WTC11 (cell line): ENCODE measurements at places on chromosomes 3 and 15. TPM values are rescaled to one million over a fixed set of nuclear protein-coding genes. Genes with fewer than 3 reads are reported as not detected.

Gene TRPM1
- 0.32 to 1.2 TPM (median 0.77 TPM) in 3 replicates for total RNA-seq

Gene FBXW12
- 1.9 to 2.5 TPM (median 2.0 TPM) in 3 replicates for total RNA-seq

Gene RHCG
- 0.23 to 0.37 TPM (median 0.31 TPM) in 3 replicates for total RNA-seq

Gene ISL2
- total RNA-seq = 0.18 to 0.37 TPM (median 0.24 TPM) in 3 replicates

Gene EFCC1
- 0.16 to 0.31 TPM (median 0.16 TPM) in 3 replicates for total RNA-seq

Gene TEX9
- 10.2 to 12.2 TPM (median 11.1 TPM) in 3 replicates for total RNA-seq

Gene RNU6-1
- total RNA-seq = not detected in 3 replicates

Gene GATA2
- total RNA-seq = 1.3 to 1.6 TPM (median 1.5 TPM) in 3 replicates

DNA sequence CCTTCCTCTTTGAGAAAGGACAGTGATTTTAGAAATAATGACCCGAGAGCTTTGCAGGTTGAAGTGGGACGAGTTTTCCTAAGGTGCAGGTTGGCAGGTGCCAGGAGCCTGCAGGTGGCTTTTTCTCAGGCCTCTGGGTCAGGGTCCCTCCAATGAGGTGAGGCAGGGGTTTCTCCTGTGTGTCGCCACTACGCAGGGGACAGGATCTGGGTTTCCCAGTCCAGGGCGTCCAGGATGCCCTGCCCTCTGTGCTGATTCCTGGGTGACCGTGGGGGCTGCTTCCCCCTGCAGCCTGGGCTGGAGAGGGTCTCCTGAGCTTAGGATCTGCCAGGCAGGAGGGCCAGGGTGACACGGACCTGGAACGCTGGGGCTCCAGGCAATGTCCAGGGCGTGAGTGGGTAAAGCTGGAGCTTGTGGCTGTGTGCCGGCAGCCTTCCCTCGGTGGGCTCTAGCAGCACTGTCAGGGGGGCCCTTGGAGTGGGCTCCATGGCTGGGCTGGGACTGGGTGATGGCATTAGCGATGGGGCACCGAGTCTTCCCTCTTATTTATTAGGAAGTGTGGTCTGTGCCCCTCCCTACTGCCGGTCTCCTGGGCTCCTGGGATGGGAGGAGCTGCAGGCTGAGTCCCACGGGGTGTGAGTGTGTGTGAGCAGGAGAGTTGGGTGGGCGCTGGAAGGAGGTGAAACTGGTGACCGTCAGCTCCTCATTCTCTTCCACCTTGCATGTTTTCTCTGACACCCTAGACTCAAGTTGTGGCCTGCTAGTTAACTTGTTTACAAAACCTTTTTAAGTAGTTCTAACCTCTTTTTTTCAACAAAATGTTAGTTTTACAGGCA lies 1.8 kb downstream of the APBA2 start:
- H3K27me3 ChIP-seq = peaks cover 33% of the 10 kb centered on the region
- H3K27ac ChIP-seq = no peak overlapping the region
- H3K4me1 ChIP-seq = peaks cover 9% of the 10 kb centered on the region

DNA sequence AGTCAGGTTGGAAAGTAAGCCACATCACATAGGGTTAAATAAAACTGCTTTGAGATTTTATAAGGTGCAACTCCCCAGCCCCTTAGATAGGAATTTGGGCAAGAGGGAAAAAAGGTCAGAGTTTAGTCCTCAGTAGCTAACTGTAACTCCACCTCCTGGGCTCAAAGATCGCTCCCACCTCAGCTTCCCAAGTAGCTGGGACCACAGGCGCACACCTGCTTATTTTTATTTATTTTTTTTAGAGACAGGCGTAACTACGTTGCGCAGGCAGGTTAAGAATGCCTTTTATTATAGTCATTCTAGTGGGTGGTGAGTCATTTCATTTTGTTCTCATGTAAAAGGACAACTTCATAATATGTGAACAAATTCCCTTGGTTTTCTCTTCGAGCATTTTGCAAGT lies 14.7 kb downstream of the TM2D3 start:
- peaks cover 23% of the 10 kb centered on the region for H3K4me1 ChIP-seq
- H3K27ac ChIP-seq = no peak overlapping the region

- no peaks in the 10 kb centered on the region for H3K36me3 ChIP-seq
- H3K4me1 ChIP-seq = peaks cover 20% of the 10 kb centered on the region
- H3K27ac ChIP-seq = 0 out of 2 replicates have a peak overlapping the region, but pooled peaks have one; percentile 26
- H3K27me3 ChIP-seq = no peaks in the 10 kb centered on the region
Observed at GRCh38 chr15:71329497-71330260, 214.4 kb downstream of the THSD4 start.

- DNase-seq = no peak
- no peaks in the 10 kb centered on the region for H3K36me3 ChIP-seq
- no peak overlapping the region for H3K27ac ChIP-seq
- H3K4me1 ChIP-seq = peaks cover 14% of the 10 kb centered on the region
- H3K4me3 ChIP-seq = no peak overlapping the region
Observed at GRCh38 chr3:4571690-4572334, 78.7 kb downstream of the ITPR1 start.

DNA sequence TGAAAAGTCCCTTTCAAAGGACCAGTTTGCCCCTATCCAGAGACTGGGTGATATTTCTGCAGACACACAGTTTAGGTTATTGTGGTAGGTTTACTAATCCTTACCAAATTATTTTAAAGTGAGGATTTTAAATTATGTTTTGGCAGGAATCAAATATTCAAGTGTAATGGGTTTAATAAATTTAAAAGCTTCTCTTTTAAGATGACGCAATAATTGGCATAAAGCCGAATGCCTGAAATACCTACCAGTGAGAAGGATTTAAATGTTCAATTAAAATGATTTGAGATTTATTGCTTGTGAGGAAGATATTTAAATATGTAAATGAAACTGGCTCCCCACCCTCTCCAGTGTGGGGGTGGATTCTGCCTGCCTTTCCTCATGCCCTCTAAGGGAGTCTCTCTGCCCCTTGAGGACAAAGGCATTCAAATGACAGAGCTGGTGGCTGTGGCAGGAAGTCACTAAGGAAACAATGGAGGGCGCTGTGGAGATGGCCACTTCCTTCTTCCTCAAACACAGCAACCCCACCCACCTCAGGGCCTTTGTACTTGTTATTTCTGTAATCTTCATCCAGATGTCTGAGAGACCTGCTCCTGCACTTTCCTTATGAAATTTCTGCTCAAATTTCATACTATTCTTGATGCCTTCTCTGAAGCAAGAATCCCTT lies 131.7 kb downstream of the TNIK start:
- H3K27me3 ChIP-seq = no peaks in the 10 kb centered on the region
- peak; percentile 22 for DNase-seq
- H3K4me3 ChIP-seq = no peak overlapping the region
- H3K36me3 ChIP-seq = peaks cover 8% of the 10 kb centered on the region

DNA sequence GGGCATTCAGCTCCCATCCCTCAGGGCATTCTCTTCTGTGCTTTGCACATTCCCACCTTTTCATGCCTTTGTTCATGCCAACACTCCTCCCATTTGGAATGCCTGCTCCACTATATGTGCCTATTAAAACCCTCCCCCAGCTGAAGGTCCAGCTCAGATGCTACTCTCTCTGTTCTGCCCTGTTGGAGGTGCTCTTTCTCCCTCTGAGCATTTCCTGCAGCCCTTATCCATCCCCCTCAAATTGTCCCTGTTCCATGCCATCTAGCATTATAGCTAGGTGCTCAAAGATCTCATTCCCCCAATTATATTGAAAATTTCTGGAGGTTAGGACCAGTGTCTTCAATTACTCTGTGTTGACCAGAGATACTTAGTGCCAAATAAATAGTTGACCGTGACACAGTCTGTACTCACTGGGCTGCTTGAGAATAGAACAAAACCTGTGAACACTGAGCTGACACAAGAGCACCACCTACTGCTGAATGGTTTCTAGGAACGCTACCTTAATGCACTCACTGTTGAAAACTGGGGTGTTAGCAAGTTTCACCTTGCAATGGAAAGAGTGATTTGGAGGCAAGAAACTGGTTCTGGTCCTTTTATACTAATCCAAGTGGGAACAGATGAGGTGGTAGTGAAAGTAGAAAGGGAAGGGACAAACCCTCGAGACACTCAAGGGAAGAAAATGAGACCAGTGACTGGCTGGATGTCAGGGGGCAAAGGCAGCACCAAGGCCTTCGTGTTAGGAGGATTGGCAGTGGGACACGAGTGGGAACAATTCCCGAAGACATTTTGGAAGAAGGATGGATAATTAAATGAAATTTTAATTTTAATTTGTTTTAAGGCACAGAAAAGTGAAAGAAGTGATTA lies 289.8 kb upstream of the ROPN1 start:
- H3K4me1 ChIP-seq = peaks cover 8% of the 10 kb centered on the region
- H3K27me3 ChIP-seq = no peaks in the 10 kb centered on the region; the same call in 1 of the 2 replicates
- H3K27ac ChIP-seq = no peak overlapping the region
- no peaks in the 10 kb centered on the region for H3K36me3 ChIP-seq
- no peak overlapping the region for H3K4me3 ChIP-seq

DNA sequence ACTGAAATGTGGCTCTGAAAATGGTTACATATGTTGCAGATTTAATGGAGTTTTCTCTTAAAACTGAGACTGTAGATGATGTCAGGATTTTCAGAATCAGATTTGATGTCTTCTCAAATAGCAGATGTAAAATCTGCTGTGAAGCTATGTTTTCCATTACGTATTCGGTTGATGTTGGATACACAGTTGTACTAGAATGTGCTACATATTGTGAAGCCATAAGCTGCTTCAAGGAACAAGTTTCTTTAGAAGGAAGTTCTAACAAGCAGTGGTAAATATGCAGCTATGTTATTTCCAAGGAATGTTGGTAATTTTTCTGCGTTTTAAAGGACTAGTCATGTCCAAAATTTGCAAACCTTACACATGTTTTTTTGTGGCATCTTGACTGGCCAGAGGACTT lies 197.7 kb downstream of the RBMS3 start:
- peaks cover 42% of the 10 kb centered on the region for H3K4me1 ChIP-seq
- DNase-seq = no peak
- H3K27me3 ChIP-seq = no peaks in the 10 kb centered on the region
- H3K27ac ChIP-seq = no peak overlapping the region

- no peak overlapping the region for H3K4me3 ChIP-seq
- H3K4me1 ChIP-seq = peaks cover 13% of the 10 kb centered on the region
- peaks cover under 1% of the 10 kb centered on the region for H3K27me3 ChIP-seq
- H3K27ac ChIP-seq = no peak overlapping the region
Observed at GRCh38 chr3:186636536-186636935, 3.7 kb upstream of the FETUB start.

DNA sequence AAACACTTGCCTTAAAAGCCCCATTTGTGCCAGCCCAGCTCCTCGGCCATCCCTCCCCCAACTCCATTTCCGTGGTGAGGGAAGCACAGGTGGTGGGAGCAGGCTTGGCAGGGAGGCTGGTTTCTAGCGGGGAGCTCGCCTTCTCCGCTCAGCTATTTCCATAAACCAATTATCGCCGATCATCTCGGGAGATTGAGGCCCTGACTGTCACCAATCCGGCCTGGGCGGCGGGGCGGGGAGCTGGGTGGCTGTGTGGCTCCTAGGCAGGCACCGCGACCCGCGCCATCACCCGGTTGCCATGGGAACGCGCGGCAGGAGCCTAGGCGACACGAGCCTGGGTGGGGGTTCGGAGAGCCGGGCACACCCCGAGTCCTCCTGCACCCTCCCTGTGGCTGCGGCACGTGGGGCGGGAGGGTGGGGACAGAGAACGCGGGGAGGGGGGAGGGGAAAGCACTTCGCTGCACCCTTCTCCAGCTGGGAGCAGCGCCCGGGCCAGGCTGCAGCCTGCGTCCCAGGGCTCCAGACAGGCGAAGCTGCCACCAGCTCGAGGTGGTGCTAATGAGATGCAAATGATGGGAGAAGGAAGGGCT lies 9.3 kb downstream of the CCDC33 start:
- no peaks in the 10 kb centered on the region for H3K36me3 ChIP-seq
- peak; percentile 69 for DNase-seq
- H3K4me1 ChIP-seq = peaks cover 32% of the 10 kb centered on the region
- peaks cover 28% of the 10 kb centered on the region for H3K27me3 ChIP-seq
- H3K4me3 ChIP-seq = peak overlapping the region; percentile 59

DNA sequence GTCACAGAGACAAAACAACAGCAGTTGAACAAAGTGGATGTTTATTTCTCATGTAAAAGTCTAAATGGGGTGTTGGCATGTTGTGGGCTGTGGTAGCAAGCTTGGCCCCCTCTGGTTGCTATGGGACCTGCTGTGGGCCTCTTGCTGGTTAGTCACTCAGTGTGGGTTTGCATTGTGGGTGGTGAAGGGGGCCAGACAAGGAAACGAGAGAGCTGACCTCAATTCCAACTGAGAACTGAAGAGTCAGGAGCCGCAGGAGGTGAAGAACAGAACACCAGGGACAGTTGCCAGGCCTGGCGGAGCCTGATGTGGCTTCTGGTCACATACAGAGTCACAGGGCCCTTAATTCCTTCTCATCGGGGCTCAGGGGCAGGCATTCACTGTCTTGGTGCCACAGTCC lies 1.9 kb upstream of the ADPGK start:
- no peak for DNase-seq
- peaks cover under 1% of the 10 kb centered on the region for H3K27me3 ChIP-seq
- no peak overlapping the region for H3K4me3 ChIP-seq

- H3K4me1 ChIP-seq = peaks cover 28% of the 10 kb centered on the region
- DNase-seq = peak; percentile 91
- H3K27ac ChIP-seq = peak overlapping the region; percentile 34; the same call in 1 of the 2 replicates
- peak overlapping the region; percentile 70 for H3K4me3 ChIP-seq
Observed at GRCh38 chr3:50616003-50616769, 765 bp upstream of the MAPKAPK3 start.

- DNase-seq = no peak
- peaks cover 7% of the 10 kb centered on the region for H3K4me1 ChIP-seq
- no peak overlapping the region for H3K4me3 ChIP-seq
- no peak overlapping the region for H3K27ac ChIP-seq
- H3K27me3 ChIP-seq = no peaks in the 10 kb centered on the region
Observed at GRCh38 chr15:27235161-27235560, 264.2 kb downstream of the GABRG3 start.

GRCh38 chr3:59372346-59372745 lies 322.5 kb upstream of the CFAP20DC start:
- no peaks in the 10 kb centered on the region for H3K36me3 ChIP-seq
- H3K4me1 ChIP-seq = peaks cover 12% of the 10 kb centered on the region
- no peak overlapping the region for H3K27ac ChIP-seq
- H3K4me3 ChIP-seq = no peak overlapping the region
- DNase-seq = no peak

- no peaks in the 10 kb centered on the region for H3K27me3 ChIP-seq
- H3K4me1 ChIP-seq = peaks cover 52% of the 10 kb centered on the region
- no peak for DNase-seq
- no peaks in the 10 kb centered on the region for H3K36me3 ChIP-seq
- H3K4me3 ChIP-seq = no peak overlapping the region
Observed at GRCh38 chr3:43540624-43541023, 81.2 kb downstream of the ANO10 start.

DNA sequence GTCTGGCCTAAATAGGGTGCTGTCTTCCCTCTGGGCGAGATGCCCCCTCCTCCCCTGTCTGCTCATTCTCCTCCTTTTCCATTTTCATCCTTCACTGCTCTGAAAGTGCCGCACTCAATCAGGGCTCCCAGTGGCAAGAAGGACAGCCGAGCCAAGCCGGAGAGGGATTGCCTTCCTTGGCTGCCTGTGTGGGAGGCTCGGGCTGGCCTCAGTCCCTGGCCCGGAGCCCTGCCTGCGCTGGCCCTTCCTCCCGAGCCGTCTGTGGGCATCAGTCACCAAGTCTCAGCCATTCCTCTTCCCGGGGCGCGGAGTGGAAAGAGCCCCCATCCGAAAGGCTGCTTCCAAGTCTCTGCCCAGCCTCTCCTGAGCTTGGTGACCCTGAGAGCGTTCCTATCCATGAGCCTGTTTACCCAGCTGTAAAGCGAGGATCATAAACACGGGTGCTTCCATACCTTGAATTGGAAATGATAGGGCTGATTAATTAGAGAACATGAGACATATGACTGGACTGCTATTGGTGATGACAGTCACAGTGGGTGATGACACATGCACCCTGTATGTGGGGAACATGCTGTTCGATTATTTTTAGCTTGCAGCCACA lies 59.1 kb upstream of the TLE3 start:
- no peak for DNase-seq
- H3K4me1 ChIP-seq = peaks cover 17% of the 10 kb centered on the region
- H3K27me3 ChIP-seq = no peaks in the 10 kb centered on the region
- no peaks in the 10 kb centered on the region for H3K36me3 ChIP-seq

- peaks cover 64% of the 10 kb centered on the region for H3K4me1 ChIP-seq
- H3K36me3 ChIP-seq = no peaks in the 10 kb centered on the region
- peak overlapping the region; percentile 89 for H3K27ac ChIP-seq
- H3K4me3 ChIP-seq = peak overlapping the region; percentile 87
- peak; percentile 44 for DNase-seq
- peaks cover 20% of the 10 kb centered on the region for H3K27me3 ChIP-seq
Observed at GRCh38 chr15:59998950-59999611, 5.0 kb upstream of the FOXB1 start.
